CD8-positive, alpha-beta T cell (primary cell): ENCODE measurements at places on chromosomes 12 and 14.

- DNase-seq = no peak
Observed at GRCh38 chr12:9980126-9980525, 8.9 kb downstream of the CLEC12A start.

DNA sequence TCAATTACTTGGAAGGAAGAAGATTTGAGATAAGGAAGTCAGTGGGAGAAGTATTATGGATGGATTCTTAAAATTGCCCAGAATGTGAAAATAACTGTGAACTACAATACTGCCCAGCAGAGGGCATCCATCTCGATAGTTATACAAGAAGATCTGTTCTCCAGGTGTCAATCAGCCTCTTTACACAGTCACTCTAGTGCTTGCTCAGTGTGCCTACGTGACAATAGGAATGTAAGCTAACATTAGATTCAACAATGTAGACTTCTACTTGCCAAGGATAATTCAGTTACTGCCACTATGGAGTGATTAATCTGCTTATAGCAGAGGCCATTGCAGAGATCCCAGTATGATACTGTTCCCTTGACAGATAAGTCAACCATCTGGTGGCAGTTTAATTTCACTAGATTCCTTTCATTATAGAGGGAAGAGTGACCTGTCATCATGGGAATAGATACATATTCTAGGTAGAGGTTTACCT, 10.6 kb upstream of the MAP4K5 start:
- DNase-seq = peak; percentile 25

DNA sequence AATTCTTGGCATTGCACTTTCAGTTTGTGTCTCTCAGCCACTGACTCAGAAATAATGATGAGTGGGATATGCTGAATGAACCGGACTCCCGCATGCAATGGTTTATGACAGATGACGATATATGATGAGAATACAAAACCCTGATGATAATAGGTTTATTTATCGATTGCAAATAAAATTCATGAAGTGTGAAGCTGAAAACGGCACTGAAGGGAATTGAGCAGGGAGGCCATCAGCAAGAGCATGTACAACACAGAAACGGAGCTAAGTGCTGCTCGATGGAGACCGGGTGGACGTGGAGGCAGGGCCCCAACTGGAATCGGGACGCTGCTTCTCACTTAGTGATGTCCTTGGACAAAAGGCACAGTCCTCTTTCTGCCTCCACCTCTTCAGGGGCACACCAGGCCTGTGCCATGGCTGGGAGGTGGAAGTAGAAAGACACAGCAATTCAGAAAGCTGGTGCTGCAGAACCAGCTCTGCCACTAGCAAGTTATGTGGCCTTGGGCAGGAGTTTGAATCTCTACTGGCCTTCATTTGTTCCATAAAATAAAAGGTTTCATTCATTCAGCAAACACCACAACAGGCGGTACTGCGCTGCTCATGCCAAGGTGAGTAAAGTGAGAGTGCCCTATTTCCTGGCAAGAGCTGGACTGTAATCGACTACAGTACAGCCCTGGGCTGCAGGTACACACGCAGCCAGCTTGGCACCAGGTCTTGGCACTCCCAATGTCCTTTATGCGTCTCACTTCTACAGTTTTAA, 117.0 kb downstream of the EGLN3 start:
- no peak for DNase-seq

GRCh38 chr14:76773188-76773885, 12.1 kb downstream of the VASH1 start:
- no peak for DNase-seq

DNA sequence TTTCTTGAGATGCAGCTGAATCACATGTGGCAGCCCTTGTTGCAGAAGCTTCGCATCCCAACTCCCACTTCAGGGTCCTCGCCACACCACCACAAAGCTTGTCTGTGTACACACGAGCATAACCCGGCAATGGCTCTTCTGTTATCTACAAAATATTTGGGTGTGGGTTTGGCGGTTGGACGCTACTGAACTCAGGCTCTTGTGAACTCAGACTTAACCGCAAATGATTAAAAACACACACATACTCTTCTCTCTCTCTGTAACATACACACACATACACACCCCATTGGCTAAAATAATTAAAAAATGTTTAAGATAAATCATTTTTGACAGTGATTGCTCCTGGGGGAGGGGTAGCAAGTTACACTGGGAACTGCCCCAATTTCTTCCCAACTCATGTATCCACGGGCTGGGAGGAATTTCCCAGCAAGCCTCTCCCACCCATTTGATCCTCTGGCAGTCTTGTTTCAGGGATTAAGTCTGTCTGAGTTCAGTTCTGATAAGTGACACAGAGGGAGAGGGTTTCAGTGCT, 63.7 kb upstream of the MANSC4 start:
- no peak for DNase-seq

DNA sequence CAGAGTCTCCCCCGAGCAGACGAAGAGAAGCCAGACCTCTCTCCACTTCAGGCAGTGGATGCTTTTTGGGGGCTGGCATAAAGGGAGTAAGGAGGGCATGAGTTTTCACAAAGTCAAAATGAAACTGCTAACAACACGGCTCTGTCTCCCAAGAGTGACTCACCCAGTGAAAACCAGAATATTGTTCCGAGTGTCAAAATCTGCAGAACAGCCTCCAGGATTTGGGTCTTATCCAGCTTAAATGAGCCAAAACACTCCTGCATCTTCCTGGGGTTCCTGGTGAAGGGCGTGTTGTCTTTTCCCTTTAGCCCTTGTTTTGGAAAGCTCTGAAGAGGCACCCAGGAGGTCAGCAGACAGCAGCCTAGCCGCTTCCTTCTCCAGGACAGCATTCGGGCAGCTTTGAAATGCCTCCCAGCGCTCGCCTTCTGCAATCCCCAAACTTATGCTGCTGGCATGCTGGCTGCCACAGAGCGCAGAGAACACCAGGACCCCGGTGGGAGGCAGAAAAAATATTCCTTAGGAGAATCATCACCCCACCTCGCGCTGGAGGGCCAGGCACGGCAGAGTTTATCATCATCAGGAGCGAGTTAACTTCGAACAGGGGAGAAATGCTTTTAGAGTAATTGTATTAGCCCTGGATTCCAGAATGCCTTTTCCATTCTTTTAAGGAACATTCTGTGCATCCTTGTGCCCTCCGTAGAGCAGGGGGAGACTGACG, 117.7 kb upstream of the NCOR2 start:
- DNase-seq = no peak

DNA sequence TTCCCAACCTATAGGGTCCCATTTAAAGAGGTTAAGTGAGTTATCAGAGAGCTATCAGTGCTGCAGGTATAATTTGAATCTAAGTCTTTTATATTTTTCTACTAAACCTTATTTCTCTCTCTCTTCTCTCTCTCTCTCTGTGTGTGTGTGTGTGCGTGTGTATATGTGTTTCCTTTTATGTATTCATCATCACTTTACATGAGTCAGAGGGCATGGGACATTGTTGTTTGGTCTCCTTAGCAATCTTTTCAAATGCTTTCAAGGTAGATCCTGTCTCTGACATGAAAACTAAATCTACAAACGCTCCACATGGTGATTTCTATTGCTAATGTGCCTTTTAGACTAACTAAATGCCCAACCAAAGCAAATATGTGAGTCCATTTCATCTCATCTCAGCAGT, 459.7 kb downstream of the BTG1 start:
- DNase-seq = no peak

GRCh38 chr12:43271659-43272058, 280.3 kb downstream of the ADAMTS20 start:
- DNase-seq = no peak

DNA sequence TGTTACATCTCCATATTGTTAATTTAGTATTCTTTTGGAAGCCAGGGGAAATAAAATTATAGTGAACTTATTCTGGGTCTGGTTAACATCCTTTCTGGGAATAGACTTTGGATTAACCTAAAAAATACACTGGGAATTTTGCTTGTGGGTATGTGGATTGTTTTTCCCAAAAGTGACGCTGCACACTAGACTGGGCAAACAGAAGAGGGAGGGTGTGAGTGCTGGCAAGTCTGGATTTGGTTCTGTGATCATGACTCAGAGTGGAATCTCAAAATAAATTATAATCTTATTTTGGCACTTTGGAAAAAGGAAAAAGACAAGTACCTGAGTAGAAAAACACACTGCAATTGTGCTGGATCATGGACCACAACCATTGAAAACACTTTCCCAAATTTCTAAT, 15.2 kb upstream of the LUM start:
- DNase-seq = no peak

DNA sequence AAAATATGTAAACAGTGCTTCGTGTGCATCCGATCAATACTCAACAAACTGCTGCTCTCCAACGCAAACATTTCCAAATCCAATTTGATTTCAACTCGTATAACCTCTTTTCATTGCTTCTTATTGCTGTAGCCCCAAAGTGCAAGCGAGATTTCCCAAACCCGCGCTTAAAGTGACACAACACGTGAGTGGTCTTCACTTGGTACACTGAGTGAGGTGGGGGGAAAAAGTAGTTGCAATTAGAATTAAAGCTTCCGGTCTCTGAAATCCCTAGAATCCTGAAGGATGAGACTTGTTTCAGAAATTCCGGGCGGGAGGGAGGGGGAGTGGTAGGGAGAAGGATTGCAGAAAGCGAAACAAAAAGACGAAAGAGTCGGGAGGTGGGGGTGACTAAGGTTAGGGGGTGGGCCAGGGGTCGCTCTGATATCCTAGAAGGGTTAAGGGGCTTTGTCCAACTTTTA, 387.5 kb downstream of the BCAT1 start:
- DNase-seq = no peak

- peak; percentile 21 for DNase-seq
Observed at GRCh38 chr12:106773286-106774004, 1.0 kb upstream of the RIC8B start.

DNA sequence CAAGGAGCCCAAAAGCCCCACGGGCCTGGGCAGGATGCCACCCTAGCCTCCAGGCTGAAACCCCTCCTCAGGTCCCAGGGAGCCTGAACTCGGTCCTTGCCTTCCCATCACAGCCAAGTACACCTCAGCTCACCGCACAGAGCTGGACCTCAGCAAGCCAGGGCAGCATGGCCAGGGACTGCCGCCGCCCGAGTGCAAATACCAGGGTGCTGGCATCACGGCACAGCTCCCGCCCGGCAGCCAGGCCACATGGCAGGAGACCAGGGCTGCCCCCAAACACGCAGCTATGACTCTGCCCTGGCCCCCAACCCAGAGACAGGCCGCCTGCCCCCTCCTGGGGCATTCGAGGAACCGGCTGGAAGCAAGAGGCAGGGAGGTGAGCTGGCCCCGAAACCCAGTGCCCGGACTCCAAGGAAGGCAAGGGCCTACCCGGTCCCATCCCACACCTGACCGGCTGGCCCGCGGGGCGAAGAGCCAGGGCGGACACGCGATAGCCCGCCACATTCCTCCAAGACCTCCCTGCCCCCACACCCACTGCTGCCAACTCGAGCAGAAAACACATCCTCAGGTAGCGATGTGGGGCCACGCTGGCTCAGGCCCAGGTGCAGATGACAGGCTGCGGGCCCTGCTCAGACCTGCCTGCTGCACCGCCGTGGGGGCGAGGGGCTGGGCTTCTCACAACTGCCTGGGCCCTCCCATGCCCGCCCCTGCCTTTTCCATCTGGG, 2.7 kb downstream of the JAG2 start:
- DNase-seq = no peak

DNA sequence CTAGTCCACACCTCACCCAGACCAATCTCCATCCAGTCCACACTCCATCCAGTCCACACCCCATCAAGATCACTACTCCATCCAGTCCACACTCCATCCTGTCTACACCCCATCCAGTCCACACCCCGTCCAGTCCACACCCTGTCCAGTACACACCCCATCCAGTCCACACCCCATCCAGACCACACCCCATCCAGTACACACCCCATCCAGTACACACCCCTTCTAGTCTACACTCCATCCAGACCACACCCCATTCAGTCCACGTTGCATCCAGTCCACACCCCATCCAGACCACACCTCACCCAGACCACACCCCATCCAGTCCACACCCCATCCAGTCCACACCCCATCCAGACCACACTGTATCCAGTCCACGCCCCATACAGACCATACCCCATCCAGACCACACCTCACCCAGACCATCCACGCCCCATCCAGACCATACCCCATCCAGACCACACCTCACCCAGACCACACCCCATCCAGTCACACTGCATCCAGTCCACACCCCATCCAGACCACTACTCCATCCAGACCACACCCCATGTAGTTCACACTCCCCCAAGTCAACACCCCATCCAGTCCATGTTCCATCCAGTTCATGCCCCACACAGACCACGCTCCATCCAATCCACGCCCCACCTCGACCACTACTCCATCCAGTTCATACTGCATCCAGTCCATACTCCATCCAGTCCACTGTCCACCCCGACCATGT, 116.6 kb upstream of the RTL1 start:
- DNase-seq = no peak
